ENCODE measurements at places on chromosomes 12 and 14.

- no peak for DNase-seq
These were observed 148.4 kb downstream of the CHST11 start for GRCh38 chr12:104604995-104605675.

GRCh38 chr12:68452078-68452715 is 120.0 kb upstream of the MDM1 start:
- no peak for DNase-seq

GRCh38 chr12:48183876-48184548 is 568 bp downstream of the CCDC184 start:
- DNase-seq = no peak

DNA sequence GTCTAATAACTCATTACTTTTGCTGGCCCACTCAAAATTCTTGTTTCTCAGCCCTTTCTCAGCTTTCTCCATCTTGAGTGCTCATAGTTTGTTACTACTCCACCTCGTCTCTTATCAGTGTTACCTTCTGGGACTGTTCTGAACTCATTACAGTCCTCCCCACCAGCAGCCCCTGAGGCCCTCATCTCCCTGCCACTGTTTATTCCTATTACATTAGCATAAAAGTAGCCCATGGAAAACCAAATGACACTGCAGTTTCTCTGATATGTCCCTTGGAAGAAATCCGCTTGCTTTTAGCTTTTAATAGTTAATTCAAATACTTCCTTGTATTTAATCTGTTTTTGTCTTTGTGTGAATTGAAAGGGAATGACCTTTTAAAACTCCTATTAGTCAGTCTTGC is 7.6 kb downstream of the AKAP6 start:
- no peak for DNase-seq

GRCh38 chr12:8057839-8058238 is 8.3 kb downstream of the C3AR1 start:
- no peak for DNase-seq

GRCh38 chr14:69291891-69292561 is 32.1 kb downstream of the GALNT16 start:
- no peak for DNase-seq

GRCh38 chr12:107322063-107322462 is 228.7 kb upstream of the CRY1 start:
- DNase-seq = no peak

- no peak for DNase-seq
These were observed at the start of gene LTB4R for GRCh38 chr14:24310646-24311604. TSS of gene LTB4R (plus strand) at chr14:24311502. CDS start at chr14:24315652, 4,150 bp downstream.
